NCI-H1436 (cell line): ENCODE measurements at places on chromosomes 1 and 21.

DNA sequence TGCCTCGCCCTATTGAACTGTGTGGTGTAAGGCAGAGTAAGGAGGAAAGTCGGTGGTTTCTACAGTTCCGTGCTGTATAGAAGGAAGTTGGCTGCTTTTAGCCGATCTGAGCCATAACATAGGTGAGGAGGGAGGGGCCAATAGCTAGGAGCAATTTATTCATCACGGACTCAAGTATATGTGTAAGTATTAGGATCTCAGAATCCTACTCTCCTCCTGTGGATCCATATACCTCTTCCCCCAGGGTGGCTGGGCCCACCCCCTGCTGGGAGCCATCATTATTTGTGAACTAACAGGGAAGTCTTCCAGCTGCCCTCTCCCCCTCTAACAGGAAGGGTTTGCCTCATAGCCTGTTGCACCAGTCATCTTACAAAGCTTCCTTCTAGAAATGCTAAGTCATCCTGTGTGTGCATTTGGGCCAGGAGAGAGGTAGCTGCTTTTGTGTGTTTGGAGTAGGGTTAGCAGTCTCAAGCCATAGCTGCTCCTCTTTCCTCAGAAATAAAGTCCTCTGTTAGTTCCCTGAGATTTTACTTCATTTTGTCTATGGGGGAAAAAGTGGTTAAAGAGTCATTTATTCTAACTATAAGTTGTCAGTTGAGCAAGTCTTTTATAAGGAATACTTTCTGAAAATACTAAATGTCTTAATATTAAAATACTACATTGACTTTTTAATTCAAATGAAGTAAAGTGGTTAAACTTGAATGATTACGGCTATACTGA lies 14.9 kb upstream of the CENPS start:
- no peak for DNase-seq

DNA sequence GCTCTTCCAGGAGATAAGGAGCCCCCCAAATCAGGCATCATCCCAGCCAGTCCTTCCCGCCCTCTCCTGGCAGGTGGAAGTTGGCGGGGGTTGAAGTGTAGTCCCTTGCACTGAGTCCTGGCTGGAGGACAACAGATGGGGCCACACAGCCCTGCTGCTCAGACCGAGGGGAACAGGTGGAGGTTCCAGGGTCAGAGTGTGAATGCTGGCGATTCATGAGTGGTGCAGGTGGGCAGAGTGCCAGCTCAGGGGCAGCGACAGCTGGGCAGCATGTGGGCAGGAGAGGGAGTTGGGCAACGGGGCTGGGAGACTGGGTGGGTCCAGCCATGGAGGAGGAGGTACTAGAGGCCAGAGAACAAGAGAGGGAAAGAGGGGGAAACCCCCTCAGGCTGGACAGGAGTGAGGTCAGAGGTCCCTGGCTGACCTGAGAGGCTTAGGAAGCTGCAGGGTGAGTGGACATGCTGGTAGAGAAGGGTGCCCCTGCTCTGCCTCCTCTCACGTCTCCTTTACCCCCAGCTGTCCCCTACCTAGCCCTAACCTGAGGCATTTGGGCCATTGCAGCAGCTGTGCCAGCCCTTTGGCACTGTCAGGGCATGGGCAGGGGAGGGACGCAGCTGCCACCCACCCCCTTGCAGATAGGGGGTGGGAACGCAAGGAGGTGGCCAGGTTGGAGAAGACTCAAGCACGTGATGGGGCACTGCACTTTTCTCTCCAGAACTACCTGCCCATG lies 11.3 kb upstream of the ADORA1 start:
- DNase-seq: no peak

DNA sequence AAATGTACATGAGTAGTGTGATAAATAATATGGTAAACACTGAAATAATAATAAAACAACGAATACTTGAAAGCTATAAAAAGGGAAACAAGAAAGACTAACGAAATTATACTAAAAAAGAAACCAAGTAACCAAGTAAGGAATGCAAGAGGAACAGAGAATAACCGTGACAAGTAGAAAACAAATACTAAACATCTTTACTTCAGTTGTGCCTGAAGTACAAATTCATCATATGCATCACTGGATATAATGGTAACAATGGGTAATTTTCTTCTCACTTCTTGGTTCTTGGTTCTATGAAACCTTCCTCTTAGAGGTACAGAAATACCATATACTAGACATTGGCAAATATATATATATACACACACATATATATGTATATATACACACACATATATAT lies 1093.6 kb upstream of the B3GALT2 start:
- no peak for DNase-seq

DNA sequence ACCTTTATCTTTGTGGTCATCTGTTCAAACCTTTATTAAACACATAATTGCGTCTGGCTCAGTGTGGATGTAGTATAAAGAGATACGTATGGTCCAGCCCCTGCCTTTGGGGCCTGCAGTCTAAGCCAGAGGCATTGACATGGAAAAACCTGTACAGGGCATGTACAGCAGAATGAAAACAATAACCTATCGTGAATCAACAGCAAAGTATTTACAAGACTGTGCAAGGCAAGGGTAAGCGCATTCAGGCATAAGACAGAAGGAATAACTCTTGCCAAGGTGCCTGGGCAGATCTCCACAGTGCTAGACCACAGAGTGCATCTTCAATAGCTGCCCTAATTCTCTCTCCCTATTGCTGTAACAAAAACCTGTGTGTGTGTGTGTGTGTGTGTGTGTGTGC lies 35.5 kb downstream of the KIRREL1 start:
- DNase-seq: no peak

- DNase-seq: no peak
Observed at GRCh38 chr1:217407534-217408001, 223.3 kb downstream of the GPATCH2 start.

DNA sequence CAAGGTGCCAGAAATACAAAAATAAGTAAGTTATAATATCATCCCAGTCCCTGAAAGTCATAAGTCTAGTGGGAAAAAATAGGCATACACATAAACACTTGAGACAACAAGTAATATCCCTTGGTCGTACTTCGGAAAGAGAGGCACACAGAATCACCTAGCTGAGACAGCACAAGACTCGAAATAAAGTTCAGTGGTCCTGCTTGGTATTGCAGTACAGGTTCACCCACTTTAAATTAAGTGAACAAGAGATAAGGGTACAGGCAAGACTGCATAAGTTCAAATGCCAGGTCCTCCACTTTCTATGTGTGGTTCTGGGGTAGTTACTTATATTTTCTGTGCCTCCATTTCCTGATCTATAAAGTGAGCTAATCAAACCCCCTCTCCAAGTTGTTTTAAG lies 47.6 kb downstream of the SEC16B start:
- no peak for DNase-seq

GRCh38 chr1:168822911-168823310 lies 93.9 kb upstream of the DPT start:
- DNase-seq: no peak

GRCh38 chr21:46411236-46411635 lies 47.5 kb upstream of the DIP2A start:
- DNase-seq: no peak

- no peak for DNase-seq
Observed at GRCh38 chr1:233606813-233607212, 7.1 kb upstream of the KCNK1 start.

GRCh38 chr1:1833916-1834325 lies 55.7 kb upstream of the NADK start:
- DNase-seq: no peak

GRCh38 chr1:206705726-206706297 lies 21.1 kb downstream of the MAPKAPK2 start:
- no peak for DNase-seq

- DNase-seq: no peak
Observed at GRCh38 chr1:33036051-33036525, 595 bp downstream of the AK2 start.

DNA sequence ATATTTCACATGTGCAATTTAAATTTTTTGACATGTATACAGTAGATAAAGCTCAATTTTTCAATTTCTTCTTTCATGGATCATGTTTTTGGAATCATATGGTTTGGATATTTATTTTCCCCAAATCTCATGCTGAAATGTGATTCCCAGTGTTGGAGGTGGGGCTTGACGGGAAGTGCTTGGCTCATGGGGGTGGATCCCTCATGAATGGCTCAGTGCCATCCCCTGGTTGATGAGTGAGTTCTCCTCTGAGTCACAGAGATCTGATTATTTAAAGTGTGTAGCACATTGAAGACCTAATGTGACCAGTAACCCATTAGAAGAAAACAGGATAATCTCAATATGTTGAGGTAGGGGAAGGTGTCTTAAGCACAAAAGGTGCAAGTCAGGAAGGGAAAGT lies 9.1 kb upstream of the IFI16 start:
- no peak for DNase-seq

- no peak for DNase-seq
Observed at GRCh38 chr1:90781534-90781933, 64.4 kb upstream of the BARHL2 start.
